GM19239 (cell line): ENCODE measurements at places on chromosomes 6 and 20.

- DNase-seq: no peak
Observed at GRCh38 chr20:39311851-39312506, 349.8 kb downstream of the DHX35 start.

DNA sequence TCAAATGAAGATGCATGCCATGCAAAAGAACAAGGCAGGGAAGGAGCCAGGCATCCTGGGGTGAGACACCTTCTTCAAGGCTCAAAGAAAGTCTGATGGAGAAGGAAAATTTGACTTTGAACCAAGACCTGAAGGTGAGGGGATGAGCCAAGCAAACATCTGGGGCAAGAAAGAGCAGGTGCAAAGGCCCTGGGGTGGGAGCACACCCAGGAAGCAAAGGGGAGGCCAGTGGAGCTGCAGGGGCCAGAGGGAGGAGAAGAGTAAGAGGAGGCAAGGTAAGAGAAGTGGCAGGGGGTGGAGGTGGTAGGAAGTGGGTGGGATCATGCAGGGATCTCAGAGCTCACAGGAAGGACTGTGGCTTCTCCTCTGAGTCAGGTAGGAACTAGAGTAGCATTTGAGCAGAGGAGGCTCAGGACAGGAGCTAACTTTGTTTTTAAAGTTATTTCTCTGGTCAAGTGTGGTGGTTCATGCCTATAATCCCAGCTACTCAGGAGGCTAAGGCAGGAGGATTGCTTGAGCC lies 49.6 kb downstream of the SLC13A3 start:
- DNase-seq: no peak

DNA sequence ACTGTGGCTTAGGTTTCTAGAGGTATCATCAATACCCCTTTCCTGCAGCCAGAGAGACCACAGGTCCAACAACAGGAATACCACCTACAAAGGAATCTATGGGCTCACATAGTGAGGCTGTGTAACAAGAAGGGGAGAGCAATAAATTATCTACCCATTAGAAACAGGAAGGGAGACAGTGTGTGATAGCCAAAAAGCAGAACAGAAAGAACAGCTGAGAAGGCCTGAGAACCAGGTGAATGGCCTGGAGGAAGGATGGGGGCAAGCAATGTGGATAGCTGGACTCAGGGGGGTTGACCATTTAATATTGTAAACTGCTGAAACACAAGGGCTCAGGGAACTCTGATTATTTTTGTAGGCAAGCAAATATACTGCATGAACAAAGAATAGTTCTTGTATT lies 628.2 kb downstream of the COL12A1 start:
- DNase-seq: no peak

GRCh38 chr6:24720131-24720603 lies 1.2 kb upstream of the C6orf62 start:
- DNase-seq: no peak

- DNase-seq: no peak
Observed at GRCh38 chr20:34452281-34452982, 63.8 kb upstream of the DYNLRB1 start.

DNA sequence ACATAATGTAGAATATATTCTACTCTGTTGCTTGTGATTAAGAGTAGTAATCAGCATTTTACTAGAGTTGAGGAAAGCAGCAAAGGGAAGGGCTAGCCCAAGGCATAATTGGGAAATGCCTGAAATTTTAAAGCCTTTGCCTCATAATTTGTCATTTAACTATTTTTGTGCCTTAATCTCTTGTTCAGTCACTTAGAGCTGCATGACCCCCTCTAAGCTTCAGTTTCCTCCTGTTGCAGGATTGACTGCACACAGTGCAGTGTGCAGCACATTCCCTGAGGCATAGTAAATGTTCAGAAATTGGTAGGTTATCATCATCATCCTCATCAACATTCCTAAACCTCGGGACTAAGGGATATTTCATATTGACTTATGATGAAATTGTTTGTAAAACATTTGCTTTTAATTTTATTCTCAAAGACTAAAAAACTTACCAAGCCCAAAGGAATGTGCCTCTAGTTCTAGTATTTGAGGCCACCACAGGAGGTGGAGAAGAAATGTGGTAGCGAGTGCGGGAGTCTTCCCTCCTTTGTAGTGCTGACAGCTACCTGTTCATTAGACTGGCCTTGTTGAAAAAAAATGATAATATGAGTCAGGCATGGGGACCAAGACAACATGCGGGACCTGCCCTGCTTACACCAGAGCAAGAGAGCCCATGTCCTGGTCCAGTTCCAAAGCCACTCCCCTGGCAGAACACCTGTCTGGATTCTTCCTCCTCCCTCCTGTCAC lies 14.8 kb upstream of the TENT5A start:
- no peak for DNase-seq
